ENCODE measurements at places on chromosomes 4 and X. TPM values are rescaled to one million over a fixed set of nuclear protein-coding genes. Genes with fewer than 3 reads are reported as not detected.

DNA sequence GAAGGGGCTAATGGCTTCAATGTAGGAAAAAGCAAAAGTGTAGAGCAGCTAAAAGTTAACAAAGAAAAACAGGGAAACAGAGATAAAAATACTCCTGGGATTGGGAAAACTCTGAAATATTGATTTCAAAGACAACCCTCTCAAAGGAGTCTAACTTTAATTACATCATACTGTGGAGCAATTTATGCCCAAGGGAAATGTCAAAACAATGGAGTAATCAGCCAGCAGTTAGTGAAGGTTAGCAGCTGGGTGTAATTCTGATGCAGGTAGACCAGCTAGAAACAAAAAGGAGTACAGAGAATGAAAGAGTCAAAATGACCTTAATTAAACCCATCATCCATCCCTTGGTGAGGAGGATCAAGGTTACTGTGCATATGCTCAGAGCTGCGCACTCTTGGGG lies 169.0 kb downstream of the ADAM29 start:
- no peak for DNase-seq

EVC gene
- 11.0 TPM for total RNA-seq

DNA sequence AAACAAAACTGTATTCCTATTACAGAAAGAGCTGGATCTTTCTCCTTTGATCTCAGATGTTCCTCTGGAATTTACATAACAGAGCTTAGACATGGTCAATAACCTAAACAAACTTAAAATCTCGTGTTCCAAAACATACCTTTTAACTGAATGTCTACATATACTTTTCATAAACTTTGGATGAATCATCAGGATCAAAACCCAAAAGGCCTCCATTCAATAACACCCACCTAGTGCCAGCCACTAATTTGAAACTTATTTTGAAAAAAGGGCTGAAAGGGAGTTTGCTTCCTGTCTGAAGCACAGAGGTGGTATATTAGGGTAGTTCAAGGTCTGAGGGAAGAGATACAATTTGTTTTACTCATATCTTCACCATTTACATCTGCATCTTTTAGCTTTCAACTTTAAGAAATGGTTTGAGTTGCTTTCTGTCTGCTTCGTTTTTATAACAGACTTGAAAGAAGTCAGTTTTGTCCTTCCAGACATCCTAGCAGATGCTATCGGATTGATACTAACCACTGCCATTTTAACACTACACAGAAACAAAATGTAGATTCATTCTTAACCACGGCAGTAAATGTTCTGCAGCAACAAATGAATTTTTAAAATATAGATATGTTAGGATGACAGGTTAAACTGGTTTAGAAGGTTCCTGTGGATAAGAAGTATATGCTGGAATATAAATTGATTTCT lies 242.8 kb upstream of the DKK2 start:
- DNase-seq = no peak

ATP8A1 gene
- 1.0 TPM for total RNA-seq

SATL1 gene
- not detected for total RNA-seq

- DNase-seq = no peak
These were observed 355.7 kb upstream of the GNPDA2 start for GRCh38 chr4:45082101-45082500.
